ENCODE measurements at places on chromosomes 7 and 10.

- no peak for DNase-seq
Observed at GRCh38 chr10:93393211-93393610, 88.9 kb downstream of the MYOF start.

DNA sequence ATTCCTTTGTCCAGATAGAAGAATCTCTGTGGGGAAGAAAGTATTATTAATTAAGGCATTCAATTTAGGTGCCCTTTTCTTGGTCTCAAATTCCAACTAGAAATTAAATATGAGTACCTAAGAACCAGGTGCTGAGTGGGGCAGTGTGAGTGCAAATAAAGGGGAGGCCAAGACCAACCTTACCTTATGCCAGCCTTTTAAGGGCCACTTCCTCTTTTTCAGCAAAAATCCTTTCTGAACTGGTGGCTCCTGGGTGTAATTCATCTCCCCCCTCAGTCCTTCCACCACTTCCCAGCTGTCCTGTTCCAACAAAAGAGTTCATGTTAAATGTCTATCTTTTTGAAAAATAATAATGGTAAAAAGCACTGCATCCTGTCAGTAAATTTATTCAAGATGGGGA lies 108.2 kb downstream of the OSBPL3 start:
- no peak for DNase-seq

DNA sequence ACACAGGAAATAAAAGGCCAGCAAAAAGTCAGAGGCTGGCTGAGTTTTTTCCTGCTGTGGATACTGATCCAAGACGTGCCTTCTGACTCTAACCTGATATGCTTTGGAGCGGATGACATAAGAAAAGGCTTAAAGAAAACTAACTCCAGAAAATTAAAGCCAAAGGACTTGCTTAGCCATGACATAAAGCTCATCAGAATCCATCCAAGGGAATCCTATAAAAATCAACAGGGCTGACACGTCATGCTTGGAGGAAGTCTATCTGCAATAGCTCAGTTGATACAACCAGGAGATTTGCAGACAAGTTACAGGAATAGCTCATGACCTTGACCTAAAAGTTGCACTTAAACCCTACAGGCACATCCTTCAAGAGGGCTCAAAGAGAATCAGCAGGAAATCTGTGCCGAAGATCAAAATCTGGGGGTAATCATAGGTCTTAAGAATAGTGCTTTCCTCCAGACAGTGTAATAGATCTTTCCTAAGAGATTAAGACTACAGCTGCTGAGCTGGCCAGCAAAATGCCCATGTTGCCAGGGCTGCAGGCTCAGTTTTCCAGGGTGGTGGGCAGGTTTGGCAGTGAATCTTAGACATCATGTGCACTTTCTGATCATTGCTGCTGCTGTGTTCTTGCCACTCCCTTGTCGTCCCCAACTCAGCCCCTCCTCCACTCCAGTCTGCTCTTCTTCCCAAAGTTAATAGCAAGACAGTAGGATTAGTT lies 111.5 kb upstream of the SVIL start:
- no peak for DNase-seq

DNA sequence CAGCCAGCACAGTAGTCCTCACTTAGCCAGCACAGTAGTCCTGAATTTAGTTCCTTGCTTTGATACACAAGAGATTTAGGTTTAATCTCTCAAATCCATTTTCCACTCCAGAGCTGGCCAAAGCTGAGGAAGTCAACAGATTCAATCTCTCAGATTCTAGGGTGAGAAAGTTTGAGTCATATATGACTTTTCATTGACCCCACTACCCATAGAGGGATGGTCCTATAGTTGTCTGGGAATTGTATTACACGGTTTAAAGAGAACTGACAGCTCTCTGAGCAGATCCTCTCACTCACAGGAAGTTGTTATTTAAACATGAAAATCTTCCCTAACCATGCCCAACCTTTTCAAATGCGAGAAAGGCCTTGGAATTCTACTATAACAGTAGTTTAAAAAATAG lies 641.8 kb upstream of the SEMA3D start:
- no peak for DNase-seq

DNA sequence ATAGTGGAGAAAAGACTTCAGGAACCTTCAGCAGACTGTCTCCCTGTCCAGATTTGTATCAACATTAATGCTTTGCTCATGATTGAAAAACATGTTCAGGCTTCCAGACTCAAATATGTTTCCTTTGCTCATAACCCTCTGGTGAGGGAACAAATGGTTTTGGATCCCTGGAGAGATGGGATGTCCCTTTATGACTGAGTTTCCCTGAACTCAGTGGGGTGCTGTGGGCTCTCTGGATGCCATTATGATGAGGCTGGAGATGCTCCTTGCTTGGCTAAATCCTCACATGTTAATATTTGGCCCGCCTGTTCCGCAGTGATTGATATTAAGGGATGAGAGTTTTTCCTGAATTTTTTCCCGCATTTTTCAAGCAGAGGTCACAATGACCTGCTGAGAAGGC lies 749.4 kb downstream of the SUGCT start:
- no peak for DNase-seq

- no peak for DNase-seq
Observed at GRCh38 chr10:19654576-19654975, 161.7 kb upstream of the PLXDC2 start.

GRCh38 chr7:21293771-21294170 lies 134.1 kb upstream of the SP4 start:
- DNase-seq, result no peak

- no peak for DNase-seq
Observed at GRCh38 chr7:41581041-41581440, 121.8 kb downstream of the INHBA start.

GRCh38 chr10:3919709-3920308 lies 134.8 kb upstream of the KLF6 start:
- no peak for DNase-seq

GRCh38 chr10:115931309-115931708 lies 341.7 kb downstream of the GFRA1 start:
- no peak for DNase-seq

Data from NCI-H1105 treated with DMSO at 0.1 percent for 48 hours (cell line).